AG08395 (cell line): ENCODE measurements at places on chromosomes 4 and X.
A peak's percentile ranks its signal among the peaks of the same experiment; 100 is the strongest.

DNA sequence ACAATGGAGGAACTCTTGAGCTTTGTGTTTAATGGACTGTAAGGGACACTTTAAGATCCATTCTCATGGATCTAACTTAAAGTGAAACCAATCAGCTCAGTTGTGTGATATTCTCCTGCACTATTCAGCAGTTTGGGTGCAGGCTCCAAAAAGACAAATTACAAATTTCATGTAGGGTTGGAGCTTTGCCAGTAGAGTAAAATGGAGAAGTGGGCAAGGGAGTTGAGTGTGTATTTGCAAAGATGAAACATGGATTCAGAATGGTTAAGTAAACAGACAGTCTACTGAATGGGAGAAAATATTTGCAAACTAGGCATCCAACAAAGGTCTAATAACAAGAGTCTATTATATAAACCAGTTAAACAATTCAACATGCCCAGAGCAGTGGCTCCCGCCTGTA lies 21.2 kb upstream of the MID2 start:
- DNase-seq: no peak

DNA sequence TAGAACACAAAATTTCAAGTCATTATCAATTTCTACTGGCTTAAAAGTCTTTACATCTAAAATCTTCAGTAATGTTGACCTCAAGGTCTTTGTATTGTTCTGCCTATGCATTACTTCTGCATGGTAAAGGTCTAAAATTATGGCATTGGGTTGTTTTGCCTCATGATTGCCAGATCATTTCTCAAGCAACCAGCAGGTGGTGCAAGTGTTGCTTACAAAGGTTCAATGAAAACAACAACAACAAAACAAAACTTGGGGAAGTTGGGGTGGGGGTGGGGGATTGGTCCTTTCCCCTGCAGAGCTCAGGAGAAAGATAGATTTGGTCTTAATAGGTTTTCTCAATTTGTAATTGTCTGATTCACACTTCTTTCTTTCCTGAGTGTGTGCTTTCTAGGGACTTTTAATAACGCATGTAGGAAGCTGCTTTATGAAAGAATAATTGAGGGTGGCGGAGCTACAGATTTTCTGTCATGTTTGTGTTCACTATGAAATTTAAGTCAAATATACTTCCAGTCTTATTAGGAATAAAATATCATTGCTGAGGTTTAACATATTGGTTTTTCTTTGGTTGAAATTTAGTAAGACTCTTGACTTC lies 145.1 kb downstream of the COL4A5 start:
- peak; percentile 5 for DNase-seq

GRCh38 chr4:118277243-118277642 lies 75.6 kb downstream of the PRSS12 start:
- no peak for DNase-seq

DNA sequence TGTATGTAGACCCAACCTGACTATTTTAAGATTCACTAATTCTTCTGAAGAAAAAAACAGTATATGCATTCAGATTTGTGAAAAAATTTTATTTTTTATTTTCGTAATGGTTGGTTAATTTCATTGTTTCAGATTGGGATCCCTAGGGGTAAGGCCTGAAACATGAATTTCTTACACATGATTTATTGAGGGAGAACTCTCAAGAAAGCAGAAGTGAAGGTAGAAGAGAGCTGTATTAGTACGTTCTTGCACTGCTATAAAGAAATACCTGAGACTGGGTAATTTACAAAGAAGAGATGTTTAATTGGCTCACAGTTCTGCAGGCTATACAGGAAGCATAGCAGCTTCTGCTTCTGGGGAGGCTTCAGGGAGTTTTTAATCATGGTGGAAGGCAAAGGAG lies 611.9 kb upstream of the TECRL start:
- DNase-seq: no peak

DNA sequence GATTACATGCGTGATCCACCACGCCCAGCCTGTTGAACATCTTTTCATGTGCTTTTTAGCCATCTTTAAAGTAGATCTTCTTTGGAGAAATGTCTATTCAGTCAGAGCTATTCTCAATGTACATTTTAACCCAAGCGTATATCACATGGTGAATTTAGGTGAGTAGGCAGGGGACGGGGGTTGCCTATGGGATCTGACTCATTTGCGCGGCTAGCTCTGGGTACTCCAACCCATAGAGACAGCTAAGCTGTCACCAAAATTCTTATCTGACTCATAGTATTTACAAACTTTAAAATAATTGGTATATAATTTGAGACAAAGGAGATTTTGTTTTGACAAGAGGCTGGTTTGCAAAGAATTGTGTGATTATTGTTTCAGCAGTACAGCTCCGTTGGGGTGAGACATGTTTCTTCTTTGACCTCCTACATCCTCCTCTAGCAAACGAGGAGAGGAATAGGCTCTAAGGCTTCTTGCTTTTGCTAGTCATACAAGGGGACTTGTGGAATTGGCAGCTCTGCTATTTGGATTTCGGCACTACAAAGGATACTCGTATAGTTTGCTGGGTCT lies 12.0 kb downstream of the NSDHL start:
- no peak for DNase-seq
